Thoracic aorta (tissue), 2 donors: ENCODE measurements at places on chromosomes 4 and X. TPM values are rescaled to one million over a fixed set of nuclear protein-coding genes. Genes with fewer than 3 reads are reported as not detected.

DNA sequence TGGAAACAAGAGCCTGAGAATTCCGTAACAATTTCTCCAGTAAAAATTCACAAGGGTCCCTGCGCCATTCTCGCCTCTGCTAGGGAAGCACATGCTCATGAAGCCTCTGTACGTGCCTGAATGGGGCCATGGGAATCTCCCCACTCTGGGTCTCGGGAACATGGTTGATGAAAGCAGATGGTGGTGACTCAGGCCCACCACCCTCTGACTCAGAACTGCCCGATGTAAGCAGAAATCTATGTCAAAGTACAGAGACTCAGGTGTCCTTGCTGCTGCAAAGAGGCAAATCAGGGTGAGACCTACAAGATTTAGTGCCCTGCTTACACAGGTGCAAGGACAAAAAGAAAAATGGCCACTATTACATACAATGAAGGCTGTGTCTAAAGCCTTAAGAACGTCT lies 65.0 kb downstream of the SCD5 start:
- no peak for DNase-seq

GRCh38 chr4:26060286-26060685 lies 146.3 kb downstream of the SMIM20 start:
- DNase-seq = no peak

GRCh38 chr4:21811565-21811964 lies 137.0 kb downstream of the KCNIP4 start:
- no peak for DNase-seq

GRCh38 chr4:75698162-75698962 lies 25.2 kb upstream of the G3BP2 start:
- DNase-seq = no peak

- DNase-seq = no peak
These were observed 37.7 kb downstream of the ARHGEF9 start for GRCh38 chrX:63747331-63747730.

DNA sequence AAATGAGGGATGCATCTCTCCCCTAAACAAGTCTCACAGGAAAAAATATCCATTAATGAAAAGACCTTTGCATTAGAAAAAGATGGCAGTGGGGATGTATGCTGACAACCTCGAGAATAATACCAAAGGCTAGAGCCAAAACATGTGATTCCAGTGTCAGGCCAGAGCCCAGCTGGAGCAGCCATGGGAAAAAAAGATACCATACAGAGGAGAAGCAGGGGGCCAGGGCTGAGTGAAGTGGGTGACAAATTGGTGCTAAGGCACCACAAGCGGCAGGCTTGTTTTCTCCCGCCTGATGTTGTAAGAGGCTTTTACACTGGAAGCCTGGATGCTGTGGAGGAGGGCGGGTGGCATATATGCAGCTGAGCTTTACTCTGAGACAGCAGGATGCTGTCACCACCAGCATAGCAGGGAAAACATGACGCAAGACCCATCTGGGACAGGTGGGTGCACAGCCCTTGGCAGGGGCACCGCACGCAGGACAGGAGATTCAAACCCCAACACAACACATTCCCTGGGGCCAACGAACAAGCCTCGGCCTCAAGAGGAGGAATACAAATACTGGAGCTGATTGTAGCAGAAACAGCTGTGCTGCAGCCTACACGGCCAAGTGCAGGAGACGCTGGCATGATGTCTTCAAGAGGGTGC lies 91.9 kb downstream of the TSPAN5 start:
- no peak for DNase-seq

- DNase-seq = no peak
These were observed 3.9 kb downstream of the LOC101059915 start for GRCh38 chrX:71671043-71671780.

GRCh38 chr4:2421928-2422327 lies 3.2 kb downstream of the CFAP99 start:
- DNase-seq = no peak

DNA sequence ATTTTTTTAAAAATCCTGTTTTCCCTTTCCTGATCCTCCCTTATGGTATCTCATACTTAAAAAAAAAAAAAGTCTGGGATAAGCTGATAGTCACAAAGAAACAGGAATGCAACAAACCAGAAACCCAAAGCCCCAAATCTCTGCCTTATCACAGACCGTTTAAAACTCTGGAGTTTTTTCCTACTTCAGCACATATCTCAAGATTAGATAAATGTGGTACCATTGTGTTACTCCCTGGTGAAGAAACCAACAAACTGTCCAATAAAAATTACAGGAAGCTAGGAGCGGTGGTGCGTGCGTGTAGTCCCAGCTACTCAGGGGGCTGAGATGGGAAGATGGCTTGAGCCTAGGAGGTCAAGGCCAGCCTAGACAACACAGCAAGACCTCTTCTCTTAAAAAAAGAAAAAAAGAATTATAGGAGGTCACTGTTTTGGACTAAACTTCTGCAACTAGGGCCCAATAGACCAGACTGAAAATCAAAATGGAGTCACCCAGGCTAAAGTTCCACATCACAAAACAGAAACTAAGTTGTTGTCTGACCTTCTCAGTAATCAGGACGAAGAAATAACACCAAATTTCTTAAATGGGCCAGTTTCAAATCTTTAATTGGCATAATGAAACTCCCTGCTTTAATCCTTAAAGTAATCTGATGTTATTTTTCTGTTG lies 51.9 kb downstream of the RBM47 start:
- no peak for DNase-seq

DNA sequence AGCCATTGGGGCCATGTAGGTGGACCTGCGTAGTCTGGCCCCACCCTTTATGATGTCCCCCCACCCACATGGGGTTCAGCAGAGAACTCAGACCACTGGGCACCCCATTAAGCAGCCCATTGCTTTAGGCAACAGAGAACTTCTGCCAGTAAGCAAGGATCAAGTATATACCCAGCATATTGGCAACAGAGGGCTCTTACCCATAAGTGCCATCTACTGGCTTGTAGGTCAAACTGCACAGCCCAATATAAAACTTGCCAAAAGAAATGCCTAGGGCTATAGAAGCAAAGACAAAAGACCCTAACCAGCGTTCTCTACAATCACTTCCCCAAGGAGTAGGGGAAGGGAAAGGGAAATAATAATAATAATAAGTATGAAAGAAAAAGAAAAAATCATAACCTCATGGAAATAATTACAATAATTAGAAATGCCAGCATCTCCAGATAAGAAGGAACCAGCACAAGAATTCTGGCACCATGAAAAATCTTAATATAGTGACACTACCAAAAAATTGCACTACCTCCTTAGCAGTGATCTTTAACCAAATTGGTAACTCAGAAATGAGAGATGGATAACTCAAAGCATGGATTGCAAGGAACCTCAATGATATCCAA lies 1090.7 kb downstream of the FAT4 start:
- no peak for DNase-seq

DNA sequence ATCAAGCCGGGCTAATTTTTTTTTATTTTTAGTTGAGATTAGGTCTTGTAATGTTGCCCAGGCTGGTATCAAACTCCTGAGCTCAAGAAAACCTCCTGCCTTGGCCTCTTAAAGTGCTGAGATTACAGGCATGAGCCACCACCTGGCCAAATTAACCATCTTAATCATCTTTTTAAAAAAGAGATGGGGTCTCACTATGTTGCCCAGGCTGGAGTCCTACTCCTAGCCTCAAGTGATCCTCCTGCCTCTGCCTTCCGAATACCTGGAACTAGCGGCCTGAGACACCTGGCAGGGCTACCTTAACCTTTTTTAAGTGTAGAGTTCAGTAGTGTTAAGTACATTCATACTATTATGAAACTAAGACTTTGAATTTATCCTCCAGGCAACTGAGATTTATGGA lies 1.7 kb upstream of the RPS3A start:
- no peak for DNase-seq

- no peak for DNase-seq
These were observed 36.0 kb downstream of the FUNDC1 start for GRCh38 chrX:44506678-44507077.

DNA sequence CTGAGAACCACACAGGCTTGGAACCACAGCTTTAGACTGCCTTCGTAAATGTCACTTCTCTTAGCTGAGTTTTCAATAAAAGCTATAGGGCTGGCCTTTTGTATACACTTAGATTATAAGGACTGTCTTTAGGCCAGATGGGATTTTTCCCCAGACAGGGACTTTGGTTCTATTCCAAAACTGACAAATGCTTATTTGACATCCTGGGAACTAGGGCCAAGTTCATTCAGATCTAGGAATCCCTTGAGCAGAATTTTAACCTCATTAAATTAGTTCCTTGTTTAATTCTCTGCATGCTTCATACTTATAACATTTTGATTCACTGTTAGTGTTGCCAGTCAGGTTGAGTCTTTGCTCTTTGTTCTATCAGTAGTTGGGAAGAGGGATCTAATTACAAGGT lies 23.1 kb downstream of the ZRSR2 start:
- DNase-seq = no peak

DNA sequence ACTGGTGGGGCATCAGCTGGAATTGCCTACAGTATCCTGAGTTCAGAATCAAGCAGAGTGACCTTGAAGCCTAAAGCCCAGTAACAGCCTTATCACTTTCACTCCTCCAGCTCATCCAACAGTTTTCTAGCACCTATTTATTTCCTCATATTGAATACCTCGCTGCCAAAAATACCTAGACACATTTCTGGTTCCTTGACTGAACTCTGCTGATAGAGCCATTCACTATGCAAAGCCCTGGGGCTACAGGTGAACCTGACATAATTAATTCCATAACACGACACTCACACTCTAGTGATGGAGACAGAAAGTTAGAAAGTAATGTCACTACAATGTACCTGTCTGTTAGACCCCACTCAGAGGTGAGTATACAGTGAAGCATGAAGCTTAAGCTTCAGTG lies 149.0 kb upstream of the STX18 start:
- no peak for DNase-seq

DNA sequence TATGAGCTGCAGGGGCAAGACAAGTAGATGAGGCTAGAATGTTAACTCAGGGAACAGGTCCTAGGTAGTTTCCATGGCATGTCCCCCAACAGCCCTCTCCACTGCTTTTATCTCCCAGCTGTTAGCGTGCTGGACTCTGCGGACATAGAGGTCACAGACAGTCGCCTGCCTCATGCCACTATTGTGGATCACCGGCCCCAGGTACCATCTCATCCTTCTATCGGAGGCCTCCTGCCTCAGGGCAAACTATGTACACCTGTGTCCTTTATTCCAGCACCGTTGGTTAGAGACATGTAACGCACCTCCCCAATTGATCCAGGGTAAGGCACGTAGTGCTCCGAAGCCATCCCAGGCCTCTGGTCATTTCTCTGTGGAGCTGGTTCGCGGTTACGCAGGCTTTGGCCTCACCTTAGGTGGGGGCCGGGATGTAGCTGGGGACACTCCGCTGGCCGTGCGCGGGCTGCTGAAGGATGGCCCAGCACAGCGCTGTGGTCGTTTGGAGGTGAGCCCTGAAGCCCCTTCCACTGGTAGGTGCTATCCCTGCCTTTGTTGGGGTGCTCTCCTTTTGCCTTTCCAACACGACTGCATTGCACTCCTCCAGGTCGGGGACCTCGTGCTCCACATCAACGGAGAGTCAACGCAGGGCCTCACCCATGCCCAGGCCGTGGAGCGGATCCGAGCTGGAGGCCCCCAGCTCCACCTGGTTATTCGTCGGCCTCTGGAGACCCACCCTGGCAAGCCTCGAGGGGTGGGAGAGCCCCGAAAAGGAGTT lies 2.2 kb downstream of the MAGIX start:
- no peak for DNase-seq

DNA sequence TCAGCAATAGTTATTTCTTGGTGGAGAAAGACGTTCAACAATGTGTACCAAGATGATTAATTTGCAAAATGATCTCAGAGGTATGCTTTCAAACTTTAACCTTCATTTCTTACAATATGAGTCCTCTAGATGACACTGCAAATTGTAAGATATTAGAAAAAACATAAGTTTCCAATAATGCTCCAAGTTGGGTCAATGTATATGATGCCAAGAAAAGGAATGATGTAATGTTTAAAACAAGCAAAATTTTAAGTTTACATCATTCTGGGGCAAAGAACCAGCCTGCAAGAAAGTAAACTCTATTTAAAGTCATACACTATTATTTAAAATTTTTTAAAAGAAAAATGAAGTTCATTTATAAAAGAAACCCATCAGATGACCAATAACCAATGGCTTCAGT lies 56.1 kb downstream of the PRSS12 start:
- DNase-seq = no peak

DNA sequence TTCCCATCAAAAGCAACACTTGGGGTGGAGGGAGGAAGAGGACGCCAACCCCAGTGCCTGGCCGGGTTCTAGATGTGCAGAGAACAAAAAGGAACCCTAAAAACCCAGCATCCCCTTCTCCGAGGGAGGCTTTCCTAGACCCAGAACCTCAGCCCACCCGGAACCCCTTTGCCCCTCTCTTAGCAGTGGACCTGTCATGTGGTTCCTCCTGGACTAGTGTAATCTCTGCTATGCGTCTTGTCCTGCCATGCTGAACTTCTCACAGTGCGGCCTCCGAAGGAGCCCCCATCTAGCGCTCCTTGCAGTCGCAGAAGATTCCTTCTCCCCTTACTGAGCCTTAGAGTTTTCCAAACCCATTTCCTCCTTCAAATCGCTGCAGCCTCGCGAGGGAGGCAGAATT lies 1.1 kb upstream of the PRRG3 start:
- no peak for DNase-seq

- no peak for DNase-seq
These were observed 22.2 kb downstream of the RBPJ start for GRCh38 chr4:26343038-26343398.

DNA sequence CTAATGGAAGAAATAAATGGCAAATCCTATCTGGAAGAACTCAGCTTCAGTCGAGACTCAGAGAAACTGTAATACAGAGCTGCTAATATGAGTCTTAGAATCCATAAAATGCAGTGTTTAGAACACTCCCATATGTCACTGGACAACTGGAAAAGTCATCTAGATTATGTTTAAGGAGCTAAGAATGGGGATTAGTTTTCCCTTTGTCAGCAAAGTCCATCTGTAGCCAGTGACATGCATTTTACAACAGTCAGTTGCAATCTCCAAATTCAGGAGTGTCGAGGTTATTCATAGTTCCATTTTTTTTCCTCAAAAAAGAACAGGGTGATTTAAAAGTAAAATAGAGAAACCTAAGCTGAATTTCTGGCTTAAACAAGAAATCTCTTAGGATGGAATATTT lies 516.6 kb upstream of the GALNT7 start:
- DNase-seq = no peak

GRCh38 chr4:82711158-82711785 lies 87.3 kb downstream of the SCD5 start:
- no peak for DNase-seq

CDKL5 gene
- 13.5 TPM for total RNA-seq

ZCCHC12 gene
- total RNA-seq = not detected

SH3RF1 gene
- total RNA-seq = 21.9 TPM

CRLF2 gene
- 1.8 TPM for total RNA-seq

ATP8A1 gene
- 24.7 TPM for total RNA-seq

TRO gene
- total RNA-seq = 131 TPM

RBPJ gene
- 63.4 TPM for total RNA-seq

CXorf49 gene
- not detected for total RNA-seq

XAGE2 gene
- total RNA-seq = not detected

TLR10 gene
- 0.81 TPM for total RNA-seq

ZNF185 gene
- 8.5 TPM for total RNA-seq

PDCL2 gene
- total RNA-seq = not detected

UGT8 gene
- total RNA-seq = 2.3 TPM

GSX2 gene
- not detected for total RNA-seq
